Fibroblast of skin of scalp (primary cell): ENCODE measurements at places on chromosomes 4 and X.

GRCh38 chr4:76813070-76813469 lies 84.9 kb downstream of the SOWAHB start:
- no peak for DNase-seq

DNA sequence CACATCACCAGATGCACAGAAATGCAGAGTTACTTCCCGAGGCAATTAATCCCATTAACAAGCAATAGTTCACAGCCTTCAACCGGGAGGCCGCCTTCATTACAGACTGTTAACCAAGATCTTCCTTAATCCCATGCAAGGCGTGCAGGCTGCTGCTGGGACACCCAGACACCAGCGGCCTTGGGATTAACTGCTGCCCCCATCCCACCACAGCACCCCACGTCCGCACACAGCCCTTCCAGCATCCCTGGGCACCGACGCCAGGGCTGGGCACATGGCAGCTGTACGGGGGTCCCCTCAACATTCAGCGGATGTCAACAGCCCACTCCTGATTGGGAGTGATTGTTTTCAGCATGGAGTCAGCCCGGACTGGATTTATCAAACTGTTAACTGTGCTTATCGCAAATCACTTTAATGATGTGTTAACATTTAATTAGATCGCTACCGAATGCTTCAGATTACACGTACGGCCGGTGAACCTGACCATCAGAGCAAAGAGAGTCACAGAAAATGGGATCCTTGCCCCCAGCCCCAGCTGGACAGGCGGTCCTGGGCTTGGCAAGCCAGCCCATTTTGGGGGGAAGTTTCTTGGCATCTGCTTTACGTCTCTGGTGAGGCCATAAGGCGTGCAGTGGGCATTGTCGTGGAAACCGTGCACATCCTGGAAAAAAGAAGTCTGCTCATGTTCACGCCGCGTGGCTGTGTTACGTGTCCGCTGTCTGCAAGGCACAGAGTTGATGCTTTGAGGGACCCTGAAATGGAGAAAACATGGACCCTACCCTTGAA lies 126.4 kb downstream of the HMX1 start:
- DNase-seq, result no peak

- DNase-seq, result peak; percentile 13
Measured at GRCh38 chrX:63275127-63275526, 76.0 kb downstream of the SPIN4 start.

GRCh38 chrX:103356130-103356798 lies at the start of gene TCEAL9:
TSS of gene TCEAL9 (plus strand) at chrX:103356506. CDS start at chrX:103357685, 1,179 bp downstream.
- DNase-seq, result peak; percentile 84

DNA sequence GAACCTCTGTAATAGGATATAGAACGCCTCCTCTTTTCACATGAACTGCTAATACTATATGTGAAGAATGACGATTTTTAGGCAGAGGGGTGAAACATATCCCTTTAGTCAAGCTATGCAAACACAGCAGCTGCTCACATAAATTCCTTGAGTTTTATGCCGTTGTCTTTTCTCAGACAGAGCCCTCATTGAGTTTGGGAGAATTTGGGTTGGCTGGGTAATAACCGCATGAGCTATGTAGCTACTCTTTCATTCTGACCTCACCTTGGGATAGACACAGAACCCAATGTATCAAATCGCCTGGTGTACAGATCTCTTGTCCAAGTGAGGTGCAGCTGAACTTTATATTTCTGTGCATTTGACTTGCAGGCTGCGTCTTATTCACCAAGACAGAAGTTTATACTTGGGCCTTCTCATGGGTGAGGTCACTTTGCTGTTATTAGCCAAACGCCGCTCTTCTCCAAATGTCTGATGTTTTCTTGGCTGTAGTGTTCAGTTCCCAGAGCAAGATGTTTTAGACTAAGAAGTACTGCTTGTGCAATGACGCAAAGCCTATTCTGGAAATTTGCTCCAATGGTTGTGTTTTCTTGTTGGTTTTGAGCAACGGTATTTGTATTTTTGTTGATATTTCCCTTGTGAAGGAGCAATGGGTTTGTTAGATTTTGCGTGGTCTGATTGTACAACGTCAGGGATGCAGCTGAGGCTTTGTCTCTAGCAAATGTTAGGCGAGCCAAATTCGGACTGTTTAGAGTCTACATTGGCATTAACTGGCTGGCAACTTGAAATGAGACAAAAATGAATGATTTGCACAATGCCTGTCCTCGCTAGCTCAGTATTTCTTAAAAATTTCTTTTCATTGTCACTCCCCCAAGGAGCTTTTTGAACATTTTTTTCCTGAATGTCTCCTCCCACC lies 11.2 kb upstream of the SPARCL1 start:
- DNase-seq, result no peak

- DNase-seq, result peak; percentile 44
Measured at GRCh38 chr4:173181848-173182247, 13.2 kb downstream of the GALNT7 start.

DNA sequence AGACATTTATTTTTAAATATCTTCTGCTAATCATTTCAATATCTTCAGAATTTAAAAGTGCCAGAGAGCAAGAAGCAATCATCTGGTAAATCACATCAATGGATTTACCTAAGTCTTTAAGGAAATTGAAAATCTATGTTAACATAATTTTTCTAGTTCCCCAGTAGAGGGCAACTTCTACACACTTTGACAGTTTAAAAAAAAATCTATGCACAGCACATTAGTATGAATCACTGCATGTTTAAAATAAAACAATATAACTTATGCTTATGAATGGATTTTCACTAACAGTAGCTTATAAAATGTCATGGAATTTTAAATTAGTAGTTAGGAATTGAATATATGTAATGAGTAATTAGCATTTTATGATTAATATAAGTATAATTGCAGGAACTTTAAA lies 126.5 kb downstream of the REELD1 start:
- DNase-seq, result peak; percentile 48

GRCh38 chrX:134158821-134159512 lies 78.0 kb upstream of the CCDC160 start:
- DNase-seq, result no peak

DNA sequence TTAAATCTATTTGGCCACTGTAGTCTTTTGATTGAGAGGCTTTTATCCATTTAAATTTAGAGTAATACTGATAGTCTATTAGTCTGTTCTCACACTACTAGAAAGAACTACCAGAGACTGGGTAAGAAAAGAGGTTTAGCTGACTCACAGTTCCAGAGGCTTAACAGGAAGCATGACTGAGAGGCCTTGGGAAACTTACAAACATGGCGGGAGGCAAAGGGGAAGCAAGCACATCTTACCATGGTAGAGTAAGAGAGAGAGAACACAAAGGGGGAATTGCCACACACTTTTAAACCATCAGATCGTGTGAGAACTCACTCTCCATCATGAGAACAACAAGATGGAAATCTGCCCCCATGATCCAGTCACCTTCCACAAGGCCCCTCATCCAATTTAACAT lies 410.9 kb downstream of the PDGFC start:
- no peak for DNase-seq

DNA sequence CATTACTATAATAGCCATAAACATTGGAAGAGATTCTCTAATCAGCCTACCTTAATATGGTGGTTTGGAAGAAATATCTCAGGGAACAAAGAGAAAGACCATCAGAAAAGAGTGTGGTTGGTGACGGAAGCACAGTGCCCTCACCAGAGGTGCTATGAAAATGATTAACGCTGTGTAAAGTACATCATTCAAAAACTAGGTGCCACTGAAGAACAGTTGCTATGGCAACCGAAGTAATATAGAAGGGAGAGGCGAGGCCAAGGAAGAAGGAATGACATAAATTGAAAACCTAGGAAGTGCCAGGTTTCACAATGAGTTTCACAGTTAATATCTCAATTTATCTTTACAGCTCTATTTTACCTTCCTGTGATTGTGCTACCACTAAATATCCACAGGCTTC lies 57.0 kb upstream of the ARSJ start:
- DNase-seq, result no peak

DNA sequence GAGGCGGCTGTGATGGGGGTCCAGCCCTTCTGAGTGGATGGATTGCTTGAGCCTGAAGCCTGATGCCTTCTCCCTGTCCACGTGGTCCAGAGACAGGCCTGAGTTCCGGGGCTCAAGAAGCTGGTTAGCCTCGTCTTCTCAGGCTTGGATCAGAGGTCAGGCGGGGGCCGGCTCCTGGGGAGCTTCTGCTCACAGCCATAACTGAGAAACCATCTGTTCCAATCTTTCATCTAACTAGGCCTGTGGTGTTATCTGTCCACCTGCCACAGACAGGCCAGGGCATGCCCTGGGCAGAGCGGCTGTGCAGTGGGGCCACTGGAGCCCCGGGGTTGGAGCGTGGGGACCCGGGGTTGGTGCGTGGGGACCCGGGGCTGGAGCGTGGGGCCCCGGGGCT lies 63.1 kb downstream of the SORCS2 start:
- DNase-seq, result no peak

DNA sequence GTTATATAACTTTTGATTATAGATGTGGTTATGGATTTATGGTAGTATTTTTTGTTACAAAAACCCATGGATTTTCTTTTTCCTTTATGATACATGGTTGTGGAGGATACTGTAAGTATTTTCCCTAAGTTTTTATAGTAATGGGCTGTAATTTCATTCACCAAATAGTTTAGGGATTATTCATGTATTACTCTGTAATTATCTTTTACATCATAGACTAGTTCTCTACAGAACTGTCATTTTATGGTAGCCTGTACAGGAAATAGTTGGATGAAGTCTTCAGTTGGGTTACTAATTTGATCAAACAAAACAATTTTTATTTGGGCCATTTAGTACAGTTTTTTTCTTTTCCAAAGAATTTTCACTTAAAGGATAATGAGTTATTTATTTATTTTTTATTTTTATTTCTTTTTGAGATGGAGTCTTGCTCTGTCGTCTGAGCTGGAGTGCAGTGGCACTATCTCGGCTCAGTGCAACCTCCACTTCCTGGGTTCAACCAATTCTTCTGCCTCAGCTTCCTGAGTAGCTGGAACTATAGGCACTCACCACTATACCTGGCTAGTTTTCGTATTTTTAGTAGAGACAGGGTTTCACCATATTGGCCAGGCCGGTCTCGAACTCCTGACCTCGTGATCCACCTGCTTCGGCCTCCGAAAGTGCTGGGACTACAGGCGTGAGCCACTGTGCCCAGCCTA lies 42.1 kb downstream of the RBPJ start:
- DNase-seq, result peak; percentile 46

DNA sequence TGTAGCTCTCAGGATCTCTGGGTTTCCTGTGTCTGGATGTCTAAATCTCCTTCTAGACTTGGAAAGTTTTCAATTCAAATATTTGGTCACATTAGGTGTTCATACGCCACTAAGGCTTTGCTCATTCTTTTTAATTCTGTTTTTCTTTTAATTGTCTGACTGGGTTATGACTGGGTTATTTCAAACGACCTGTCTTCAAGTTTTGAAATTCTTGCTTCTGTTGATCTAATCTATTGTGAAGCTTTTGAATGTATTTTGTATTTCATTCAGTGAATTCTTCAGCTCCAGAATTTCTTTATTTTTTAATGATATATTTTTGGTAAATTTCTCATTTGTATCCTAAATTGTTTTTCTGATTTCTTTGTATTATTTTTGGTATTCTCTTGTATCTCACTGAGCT lies 81.0 kb upstream of the PCDH10 start:
- DNase-seq, result no peak

DNA sequence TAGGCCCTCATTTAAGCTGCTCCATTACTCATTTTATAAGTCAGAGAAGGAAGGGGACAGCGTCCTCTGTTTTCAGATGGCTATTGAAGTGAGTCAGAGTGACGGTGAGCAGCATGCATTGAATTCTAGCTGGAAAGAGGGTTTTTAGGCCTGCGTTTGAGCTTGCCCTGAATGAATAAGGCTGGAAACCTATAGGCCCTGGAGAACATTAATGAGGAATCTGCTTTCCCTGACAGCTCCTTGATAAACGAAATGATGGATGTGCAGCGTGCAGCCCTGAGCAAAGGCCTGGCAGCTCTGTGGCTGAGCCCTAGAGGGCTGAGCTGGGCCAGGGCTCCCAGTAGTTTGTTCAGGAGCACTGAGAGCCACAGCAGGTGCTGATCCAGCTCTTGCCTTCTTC lies 33.4 kb downstream of the TBL1X start:
- DNase-seq, result no peak

GRCh38 chr4:138389976-138390685 lies 148.0 kb upstream of the SLC7A11 start:
- peak; percentile 23 for DNase-seq
